ENCODE measurements at places on chromosomes 16 and 17.

- no peak for DNase-seq
Observed at GRCh38 chr16:8887952-8888560, 5.9 kb downstream of the LITAFD start.

GRCh38 chr17:80265205-80266068 lies 4.8 kb downstream of the RNF213 start:
- no peak for DNase-seq

GRCh38 chr17:77824780-77825280 lies 133.7 kb upstream of the TNRC6C start:
- no peak for DNase-seq

- no peak for DNase-seq
Observed at GRCh38 chr16:87729266-87729954, 36.4 kb downstream of the KLHDC4 start.

GRCh38 chr16:82093666-82094300 lies 58.7 kb downstream of the HSD17B2 start:
- DNase-seq: no peak

DNA sequence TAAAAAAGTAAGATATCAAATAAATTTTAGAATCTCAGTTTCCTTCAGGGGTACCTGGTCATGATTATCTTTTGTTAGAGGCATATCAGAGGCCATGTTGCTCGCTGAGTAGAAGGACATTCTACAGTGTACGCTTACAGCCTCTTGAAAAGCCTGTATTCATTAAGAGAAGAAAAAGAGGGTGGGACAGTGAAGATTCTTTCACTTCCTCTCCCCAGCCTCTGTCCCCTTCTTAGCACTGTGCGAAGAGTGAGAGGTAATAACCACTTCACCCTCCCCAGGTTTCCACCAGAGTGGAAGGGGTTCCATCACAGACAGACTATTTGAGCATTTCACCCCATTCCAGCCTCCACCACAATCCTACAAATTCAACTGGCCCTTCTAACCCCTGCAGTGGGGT lies 4.8 kb upstream of the LPO start:
- no peak for DNase-seq

DNA sequence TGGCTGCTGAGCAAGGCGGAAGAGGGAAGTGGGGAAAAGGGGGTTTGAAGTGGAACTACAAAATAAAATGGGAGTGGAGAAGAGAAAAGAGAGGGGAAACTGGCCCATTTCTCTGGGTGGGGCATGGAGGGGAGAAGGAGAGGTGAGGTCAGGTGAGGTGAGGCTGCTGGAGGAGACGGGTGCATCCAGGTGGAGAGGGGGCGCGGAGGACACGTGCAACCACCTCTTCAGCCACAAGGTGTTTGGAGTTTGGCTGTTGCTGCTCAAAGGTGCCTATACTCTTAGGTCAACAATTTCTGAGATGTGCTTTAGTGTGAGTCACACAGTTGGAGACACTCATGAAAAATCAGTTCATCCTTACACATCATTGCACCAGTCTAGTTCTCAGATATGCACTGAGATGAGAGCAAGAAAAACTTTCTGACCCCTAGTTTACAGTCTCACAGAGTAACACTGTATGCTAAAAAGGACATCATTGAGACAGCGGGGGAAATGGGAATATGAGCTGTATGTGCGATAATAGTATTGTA lies 4.8 kb downstream of the SLC6A4 start:
- DNase-seq: no peak

DNA sequence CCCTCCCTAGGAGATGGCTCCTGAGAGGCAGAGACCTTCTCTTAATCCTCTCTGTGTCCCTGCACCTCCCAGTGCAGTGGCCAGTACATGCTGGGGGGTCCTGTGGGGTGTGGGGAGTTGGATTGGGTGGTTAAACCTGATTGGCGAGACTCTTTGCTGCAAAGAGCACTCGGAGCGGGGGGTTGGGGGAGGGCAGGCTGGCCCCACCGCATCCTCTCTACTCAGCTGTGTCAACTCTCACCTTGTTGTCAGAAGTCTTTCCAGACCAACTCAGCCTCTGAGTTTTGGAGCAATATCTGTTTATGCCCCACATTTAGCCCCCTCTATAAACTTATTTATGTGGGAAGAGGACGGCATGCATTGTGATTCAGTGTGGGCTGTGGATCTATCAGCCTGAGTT lies 40.0 kb downstream of the SMARCE1 start:
- no peak for DNase-seq

DNA sequence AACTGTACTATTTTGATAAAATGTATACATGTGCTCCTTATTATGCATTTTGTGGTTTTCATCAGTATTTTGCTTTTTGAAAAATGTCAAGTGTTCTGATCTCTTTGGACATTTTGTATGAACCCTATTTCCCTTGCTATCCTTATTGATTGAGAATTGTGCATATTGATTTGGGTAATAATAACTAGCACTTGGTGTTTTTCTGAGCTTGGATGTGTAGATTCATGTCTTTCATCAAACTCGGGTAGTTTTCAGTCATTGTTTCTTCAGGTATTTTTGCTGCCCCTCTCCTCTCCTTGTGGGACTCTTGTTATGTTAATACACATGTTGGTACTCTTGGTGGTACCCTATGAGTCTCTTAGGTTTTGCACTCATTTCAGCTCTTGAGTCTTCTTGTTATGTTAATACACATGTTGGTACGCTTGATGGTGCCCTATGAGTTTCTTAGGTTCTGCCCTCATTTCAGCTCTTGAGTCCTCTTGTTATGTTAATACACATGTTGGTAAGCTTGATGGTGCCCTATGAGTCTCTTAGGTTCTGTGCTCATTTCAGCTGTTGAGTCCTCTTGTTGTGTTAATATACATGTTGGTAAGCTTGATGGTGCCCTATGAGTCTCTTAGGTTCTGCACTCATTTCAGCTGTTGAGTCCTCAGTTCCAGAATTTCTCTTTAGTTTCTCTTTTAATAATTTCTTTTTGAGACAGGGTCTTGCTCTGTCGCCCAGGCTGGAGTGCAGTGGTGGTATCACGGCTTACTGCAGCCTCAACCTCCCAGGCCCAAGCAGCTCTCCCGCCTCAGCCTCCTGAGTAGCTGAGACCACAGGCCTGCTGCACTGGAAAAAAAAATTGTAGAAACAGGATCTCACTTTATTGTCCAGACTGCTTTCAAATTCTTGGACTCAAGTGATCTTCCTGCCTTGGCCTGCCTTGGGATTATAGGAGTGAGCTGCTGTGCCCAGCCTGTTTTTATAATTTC lies 19.3 kb downstream of the ZNF750 start:
- DNase-seq: no peak

DNA sequence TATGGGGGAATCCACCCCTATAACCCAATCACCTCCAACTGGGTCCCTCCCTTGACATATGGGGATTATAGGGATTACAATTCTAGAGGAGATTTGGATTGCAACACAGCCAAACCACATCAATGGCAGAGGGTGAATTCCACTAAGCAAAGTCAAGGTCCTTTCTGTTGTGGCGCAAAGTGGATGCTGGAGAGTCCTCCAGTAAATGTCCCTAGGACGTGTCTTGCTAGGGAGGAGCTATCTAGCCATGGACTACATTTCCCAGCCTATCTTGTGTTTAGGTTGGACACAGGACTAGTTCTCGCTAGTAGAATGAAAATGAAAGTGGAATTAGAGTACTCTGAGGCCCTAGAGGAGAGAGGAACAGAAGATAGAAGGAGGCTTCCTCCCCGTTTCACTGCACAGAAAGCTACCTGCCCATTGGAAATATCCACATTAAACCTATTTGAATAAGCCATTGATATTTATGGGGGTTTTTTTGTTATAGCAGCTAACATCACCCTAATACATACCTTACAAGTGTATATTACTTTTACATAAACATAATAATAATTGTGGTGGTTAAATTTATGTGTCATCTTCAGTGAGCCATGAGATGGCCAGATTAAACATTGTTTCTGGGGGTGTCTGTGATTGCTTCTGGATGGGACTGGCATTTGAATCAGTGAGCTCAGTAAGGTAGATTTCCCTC lies 56.7 kb upstream of the ERCC4 start:
- DNase-seq: no peak

- no peak for DNase-seq
Observed at GRCh38 chr17:8673612-8674011, 43.1 kb upstream of the MYH10 start.

- no peak for DNase-seq
Observed at GRCh38 chr16:25005445-25006306, 9.5 kb downstream of the ARHGAP17 start.

GRCh38 chr16:68884861-68885720 lies 41.8 kb downstream of the TANGO6 start:
- DNase-seq: no peak

- DNase-seq: no peak
Observed at GRCh38 chr17:386141-386876, 33.7 kb upstream of the RPH3AL start.

- DNase-seq: no peak
Observed at GRCh38 chr16:70728150-70728549, 42.3 kb upstream of the MTSS2 start.

- DNase-seq: no peak
Observed at GRCh38 chr16:80440667-80441066, 100.1 kb upstream of the DYNLRB2 start.

DNA sequence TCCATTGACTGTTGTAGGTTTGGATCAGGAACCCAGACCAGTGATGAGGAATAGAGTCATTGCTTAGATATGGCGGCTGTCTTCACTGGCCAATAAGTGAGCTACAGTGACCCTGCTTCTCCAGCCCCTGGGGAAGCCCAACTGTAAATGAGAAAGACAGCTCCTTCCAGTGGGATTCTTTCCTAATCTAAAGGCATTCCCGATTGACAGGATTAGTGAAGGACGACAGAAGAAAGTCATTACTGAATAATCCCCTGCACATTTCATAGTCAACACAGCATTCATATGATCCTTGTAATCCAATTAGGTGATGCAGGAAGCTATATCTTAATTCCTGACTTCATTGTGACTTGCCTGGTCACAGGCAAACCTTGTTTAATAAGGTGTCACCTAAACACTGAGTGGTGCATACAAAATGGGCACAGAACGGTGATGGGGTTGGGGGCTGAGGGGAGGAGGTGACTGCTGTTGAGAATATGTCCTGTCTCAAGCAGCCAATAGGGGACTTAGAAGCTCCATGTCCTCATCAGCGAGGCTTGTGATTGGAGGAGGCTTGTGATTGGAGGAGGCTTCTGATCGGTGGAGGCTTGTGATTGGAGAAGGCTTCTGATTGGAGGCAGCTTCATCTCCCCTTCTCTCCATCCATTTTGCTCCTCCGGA lies 242.6 kb downstream of the XYLT1 start:
- no peak for DNase-seq

DNA sequence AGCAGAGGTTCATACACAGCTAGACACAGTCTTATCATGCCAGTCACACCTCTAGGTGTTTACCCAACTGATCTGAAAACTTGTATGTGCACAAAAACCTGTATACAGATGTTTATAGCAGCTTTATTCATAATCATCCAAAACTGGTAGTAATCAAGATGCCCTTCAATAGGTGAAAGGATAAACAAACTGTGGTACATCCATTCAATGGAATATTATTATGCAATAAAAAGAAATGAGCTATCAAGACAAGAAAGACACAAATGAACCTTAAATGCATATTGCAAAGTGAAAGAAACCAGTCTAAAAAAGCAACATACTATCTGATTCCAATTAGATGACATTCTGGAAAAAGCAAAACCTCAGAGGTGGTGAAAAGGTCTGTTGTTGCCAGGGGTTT lies 47.6 kb upstream of the CNEP1R1 start:
- no peak for DNase-seq

DNA sequence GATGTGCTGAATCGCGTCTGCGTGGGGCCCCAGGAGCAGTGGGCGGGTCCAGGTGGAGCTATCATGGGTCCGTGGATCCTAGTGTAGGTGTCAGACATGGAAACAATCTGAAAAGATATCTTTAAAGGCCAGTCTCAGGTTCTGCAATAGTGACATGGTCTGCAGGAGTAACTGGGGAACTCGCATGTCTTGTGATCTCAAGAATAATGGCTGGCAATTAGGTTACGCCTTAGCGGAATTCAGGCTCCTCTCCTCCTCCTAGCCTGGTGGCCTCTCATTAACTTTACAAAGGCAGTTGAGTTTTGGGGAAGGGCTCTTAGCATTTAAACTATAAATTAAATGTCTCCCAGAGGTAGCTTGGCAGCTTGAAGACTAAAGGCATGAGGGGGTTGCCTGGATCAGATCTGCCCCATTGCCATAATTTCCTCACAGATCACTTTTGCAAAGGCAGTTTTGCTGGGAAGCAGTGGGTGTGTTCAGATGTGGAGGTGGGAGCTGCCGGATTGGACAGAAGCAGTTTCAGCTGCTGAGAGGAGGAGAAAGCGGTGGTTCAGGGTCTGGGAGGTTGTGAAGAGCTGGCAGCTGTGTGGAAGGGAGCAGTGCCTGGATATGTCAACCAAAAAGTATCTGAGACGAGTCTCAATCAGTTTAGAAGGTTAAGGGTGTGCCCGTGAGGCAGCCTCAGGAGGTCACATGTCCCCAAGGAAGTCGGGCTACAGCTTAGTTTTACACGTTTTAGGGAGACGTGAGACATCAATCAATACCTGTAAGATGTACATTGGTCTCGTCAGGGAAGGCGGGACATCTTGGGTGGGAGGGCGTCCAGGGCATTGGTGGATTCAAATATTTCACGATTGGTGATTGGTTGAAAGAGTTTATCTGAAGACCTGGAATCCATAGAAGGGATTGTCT lies 2.7 kb downstream of the TBCD start:
- no peak for DNase-seq

DNA sequence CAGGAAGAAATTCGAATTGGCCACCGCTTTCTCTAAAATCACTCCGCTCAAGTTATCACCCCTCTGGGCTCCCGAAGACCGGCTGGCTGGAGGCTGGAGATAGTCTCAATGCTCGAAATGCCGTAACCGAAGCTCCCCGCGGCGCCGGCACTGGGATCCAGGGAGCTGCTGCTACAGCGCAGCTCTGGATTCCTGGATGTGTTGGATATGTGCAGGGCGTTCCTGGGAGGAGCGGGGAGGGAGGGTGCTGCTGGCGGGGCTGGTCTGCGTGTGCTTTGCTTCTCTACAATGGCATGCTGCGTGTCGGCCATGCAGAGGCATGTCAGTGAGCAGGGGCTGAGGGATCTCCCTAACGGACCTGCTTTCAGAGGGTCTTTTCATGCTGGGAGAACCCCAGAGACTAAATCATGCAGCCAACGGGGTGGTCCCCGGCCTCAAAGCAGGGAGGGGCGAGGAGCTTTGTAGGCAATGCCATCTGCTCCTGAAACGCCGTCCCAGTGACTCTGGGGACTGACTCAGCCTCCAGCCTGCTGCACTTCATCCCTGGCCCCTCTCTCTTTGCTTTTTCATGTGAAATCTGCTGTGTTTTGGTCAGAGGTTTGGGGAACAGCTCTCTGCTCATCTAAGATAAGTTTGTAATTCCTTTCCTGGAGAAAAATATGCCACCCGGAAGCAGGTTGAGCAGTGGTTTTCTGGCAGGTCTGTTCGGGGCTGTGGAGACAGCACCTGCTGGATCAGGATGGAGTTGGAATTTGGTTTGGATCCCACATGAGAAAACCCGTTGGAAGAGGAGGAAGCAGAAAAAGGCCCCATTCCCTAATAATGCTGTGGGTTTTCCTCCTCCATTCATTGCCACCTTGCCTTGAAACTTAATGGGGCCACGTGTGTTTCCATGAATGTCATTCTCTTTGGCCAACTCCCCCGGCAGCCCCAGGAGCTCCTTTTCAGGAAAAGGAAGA lies 311.4 kb downstream of the SEC14L1 start:
- no peak for DNase-seq

All from cortex of kidney (tissue), 1 donor.